ENCODE measurements at places on chromosomes 4 and X.

GRCh38 chr4:151304755-151305154 lies 20.6 kb downstream of the SH3D19 start:
- DNase-seq: no peak

GRCh38 chr4:138249132-138249531 lies 7.0 kb upstream of the SLC7A11 start:
- no peak for DNase-seq

DNA sequence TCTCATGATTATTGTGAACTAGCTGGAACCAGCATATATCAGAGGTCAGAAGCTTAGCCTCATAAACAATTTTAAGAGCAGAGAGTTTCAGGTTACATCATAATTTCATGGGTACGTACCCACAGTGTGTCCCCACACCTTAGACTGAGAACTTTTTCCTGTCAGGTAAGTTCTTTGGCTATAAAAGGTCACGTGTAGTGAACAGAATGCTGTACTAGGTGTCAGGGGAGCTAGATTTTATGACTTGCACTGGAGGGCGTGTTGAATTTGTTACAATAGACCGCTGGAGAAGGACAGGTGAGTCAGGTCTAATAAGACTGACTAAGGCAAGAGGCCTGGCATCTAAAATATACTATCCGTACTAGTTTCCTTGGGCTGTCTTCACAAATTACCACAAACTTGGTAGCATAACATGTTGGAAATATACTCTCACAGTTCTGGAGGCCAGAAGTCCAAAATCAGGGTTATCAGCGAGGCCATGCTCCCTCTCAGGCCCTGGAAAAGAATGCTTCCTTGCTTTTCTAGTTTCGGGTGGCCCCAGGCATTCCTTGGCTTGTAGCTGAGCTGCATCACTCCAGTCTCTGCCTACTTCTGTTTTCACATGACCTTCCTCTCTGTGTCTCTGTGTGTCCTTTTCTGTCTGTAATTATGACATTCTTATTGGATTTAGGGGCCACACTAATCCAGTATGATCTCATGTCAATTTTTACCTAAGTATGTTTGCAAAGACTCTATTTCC lies 512.0 kb upstream of the NR3C2 start:
- DNase-seq: no peak

- DNase-seq: peak; percentile 36
Observed at GRCh38 chr4:186472948-186473347, 82.4 kb downstream of the MTNR1A start.

- DNase-seq: peak; percentile 81
Observed at GRCh38 chr4:67204441-67204840, 340.9 kb downstream of the CENPC start.

DNA sequence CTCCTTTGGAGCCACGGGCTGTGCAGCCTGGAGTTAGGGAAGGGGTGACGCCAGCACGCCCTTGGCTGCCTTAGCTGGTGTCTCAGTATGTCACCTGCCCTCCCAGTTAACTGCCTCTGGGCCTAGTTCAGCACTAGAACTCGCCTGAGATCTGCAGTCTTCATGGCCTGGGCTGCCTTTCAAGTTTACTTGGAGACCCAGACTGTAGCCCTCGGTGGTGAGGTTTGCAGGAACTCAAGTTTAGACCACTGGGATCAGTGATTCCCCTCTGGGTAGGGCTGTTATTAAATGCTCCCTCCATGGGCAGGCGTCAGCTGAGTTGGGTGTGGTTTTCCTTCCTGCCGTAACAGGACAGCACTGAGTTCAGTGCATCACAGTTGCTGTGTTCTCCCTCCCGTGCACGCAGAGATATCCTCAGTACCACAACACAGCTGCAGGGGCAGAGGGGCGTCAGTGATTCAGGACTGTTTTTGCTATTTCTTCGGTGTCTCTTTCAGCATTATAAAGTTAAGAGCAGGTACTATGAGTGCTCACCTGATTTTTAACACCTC lies 30.5 kb downstream of the PLAC8 start:
- DNase-seq: no peak

GRCh38 chrX:49155243-49155899 lies 7.2 kb upstream of the MAGIX start:
- DNase-seq: peak; percentile 57

- DNase-seq: no peak
Observed at GRCh38 chr4:80099671-80100070, 26.6 kb upstream of the ANTXR2 start.
